ENCODE measurements at places on chromosomes 2 and 18. TPM values are rescaled to one million over a fixed set of nuclear protein-coding genes. Genes with fewer than 3 reads are reported as not detected.

MEIS1 gene
- total RNA-seq: 255 TPM

MEX3C gene
- 57.2 TPM for total RNA-seq

SATB2 gene
- total RNA-seq: 3.2 TPM

STARD7 gene
- total RNA-seq: 133 TPM

DNA sequence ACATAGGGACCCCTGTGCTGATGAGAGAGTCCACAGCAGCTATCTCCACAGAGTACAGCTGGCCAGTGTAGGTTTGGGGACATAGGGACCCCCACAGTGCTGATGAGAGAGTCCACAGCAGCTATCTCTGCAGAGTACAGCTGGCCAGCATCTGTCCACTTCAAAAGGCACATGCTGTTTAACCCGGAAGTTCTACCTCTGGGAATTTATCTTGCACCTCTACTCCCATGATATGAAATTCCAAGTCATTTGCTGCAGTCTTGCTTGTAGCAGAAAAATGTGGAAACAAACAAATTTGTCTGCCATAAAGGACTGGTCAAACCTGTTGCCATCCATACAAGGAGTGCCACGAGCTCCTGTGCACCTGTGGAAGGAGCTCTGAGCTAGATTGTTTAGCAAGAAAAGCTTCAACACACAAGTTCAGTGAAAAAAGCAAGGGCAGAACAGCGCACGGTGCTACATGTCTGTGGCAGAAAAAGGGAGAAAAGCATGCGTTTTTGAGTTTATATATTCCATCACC, 33.1 kb downstream of the LRRFIP1 start:
- no peak for DNase-seq

DNA sequence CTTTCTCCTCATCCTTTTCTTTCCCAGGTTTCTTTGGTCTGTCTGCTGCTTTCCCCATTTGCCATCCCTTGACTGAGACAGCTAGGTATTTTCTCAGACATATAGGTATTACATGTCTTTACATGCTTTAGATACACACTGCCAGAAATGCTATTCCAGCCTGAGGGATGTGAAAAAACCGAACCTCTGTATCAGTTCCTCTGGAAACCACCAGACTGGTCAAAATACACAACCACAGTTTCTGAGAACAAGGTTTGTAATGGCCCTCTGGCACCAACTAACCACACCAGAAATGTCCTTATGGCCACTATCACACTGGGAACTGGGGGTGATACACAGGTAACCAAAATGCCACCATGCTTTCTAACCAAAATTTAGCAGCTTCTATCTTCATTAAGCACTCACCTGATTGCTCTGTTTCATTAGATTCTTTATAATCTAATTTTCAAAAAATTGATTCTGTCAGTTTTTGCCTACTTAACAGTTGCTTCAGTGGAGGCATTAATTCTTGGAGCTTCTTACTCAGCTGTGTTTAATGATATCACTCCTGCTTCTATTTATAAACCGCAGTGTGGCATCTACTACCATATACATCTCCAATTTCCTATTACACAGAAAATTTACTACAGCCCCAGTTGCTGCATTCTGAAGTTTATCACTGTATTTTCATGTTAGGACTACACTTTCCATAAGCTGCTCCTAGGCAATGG, 243.5 kb downstream of the WDPCP start:
- DNase-seq: no peak

DNA sequence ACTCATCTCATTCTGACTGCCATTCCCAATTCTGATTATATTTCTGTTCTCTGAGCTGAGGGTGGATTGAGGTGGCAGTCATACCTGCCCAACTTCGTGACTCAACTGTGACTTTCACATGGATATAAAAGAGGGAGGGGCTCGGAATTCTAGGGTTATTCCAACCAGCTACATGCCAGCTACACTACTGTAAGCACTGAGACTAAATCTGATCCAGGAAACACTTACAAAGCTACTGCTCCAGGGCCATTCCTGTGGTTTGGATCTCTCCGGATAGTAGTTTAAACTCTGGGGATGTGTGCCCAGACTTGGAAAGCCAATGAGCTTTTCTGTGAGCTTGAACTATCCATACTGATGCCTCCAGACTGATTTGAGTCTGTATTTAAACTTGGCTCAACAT, 7.9 kb downstream of the MAP2 start:
- DNase-seq: no peak

GRCh38 chr2:9897331-9897737, 54.1 kb downstream of the TAF1B start:
- no peak for DNase-seq

DNA sequence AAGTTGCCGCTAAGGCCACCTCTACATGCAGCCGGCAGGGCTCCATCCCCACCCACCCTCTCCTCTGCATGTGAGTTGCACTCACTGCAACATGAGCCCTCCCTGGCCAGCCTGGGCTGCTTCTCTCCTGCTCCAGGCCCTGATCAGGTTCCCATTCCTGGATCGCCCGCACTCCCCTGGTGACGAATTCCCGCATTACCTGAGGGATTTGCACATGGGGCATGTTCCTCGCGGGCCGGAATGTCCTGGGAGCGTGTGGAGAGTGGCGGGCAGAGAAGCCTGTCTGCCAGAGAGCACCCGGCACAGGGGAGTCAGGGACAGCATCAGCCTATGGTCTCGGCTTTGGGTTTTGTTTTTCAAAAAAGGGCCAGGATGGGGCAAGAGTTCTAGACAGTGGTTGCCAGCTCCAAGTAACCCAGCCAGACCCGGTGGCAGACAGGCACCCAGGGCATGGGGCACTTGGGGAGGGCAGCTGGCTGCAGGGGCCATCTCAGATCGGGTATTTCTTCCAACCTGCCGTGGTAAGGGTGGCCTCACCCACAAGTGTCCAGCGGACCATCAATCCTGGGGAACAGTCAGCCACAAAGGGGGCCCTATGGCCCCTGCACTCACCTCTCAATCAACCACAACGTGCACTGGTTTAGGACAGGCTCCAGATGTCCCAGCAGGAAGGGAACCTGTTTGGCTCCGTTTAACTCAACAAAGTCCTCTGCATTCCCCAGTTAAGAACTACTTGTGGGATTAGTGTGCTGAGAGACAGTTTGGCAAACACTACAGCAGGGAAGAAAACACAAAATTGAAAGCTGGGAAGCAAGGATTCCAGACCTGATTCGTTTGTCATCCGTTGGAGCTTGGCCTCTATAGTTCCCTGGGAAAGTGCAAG, 187.7 kb downstream of the SMAD7 start:
- DNase-seq: no peak

DNA sequence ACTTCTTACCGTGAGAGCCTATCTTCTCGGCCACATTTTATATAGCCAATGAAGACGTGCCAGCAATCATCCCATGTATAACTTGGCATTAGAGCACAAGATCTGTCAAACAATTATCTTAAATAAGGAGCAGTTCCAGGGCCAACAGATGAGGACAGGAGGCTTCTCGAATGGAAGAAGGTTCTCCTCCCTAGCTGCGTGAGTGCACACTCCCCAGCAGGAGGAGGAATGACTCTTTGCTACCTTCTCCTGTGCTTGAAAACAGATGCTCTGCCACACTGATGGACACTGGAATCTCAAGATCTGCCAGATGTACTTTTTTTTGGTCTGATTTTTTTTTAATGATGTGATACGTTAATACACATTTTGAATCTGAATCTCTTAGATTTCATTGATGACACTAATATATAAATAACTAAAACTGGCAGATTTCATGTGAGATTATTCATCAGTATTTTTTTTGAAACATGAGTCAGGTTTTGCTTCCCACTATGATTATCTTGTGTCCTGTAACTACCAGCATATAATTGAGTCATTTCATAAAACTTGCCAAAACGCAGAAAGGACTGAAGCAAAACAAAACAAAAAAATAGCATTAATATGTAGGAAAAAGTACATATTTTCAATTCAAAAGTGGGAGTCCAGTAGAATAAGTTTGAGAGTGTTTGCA, 626 bp upstream of the VIT start:
- DNase-seq: no peak

- no peak for DNase-seq
Observed at GRCh38 chr2:42064417-42064942, 16.7 kb downstream of the PKDCC start.

DNA sequence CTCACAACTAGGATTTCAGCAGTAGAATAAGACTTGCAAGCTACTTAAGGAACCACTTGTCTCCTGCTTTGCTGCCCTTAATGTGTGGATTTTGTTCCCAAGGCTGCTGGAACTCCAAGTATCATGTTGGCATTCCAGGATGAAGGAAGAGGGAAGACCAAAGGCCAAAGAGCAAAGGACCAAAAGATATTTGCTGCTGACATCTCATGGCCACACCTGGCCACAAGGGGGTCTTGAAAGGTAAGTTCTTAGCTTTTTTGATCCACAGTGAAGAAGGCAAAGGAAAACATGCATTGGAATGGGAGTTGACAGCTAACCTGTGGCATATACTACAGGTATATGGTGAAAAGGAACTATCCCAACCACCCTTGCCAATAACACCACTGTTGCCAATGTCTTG, 3.9 kb upstream of the MATN3 start:
- no peak for DNase-seq

- DNase-seq: no peak
Observed at GRCh38 chr2:205720451-205720902, 38.2 kb downstream of the NRP2 start.
